Activated CD8-positive, alpha-beta memory T cell treated with anti-CD3 and anti-CD28 coated beads for 24 hours (primary cell): ENCODE measurements at places on chromosomes 3 and 15.

DNA sequence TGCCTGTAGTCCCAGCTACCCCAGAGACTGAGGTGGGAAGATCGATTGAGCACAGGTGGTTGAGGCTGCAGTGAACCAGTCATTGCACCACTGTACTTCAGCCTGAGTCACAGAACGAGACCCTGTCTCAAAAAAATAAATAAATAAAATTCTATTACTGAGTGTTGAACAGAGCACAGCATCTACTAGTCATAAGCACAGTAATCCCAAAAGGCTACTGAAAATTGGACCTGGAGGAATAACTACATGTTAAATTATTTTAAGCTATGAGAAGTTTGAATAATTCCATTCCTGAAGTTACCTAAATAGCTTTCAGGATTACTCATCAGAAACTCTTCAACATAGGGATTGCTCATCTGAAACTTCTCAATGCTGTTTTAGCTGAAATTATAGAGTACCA, 43.4 kb downstream of the ARMC8 start:
- DNase-seq: no peak

DNA sequence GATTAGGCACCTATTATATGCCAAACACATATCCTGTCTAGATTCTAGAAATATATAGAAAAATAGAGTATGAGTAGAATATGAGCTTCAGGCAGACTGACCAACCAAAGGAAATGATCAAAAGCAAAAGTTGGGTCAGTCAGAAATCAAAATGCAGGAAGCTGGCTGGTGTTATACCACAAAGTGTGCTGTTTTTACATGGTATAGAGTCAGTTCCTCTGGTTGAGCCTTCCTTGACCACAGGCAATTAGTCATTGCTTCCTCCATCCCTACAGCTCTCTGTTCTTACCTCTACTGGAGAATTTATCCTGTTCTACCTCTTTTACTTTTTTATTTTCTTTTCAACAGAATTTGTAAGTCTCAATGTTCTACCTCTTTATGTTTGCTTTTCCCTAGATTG, 149.8 kb downstream of the TMCO5A start:
- DNase-seq: no peak

- DNase-seq: no peak
Measured at GRCh38 chr3:100653604-100654294, 44.3 kb downstream of the ADGRG7 start.

- DNase-seq: no peak
Measured at GRCh38 chr15:65336493-65337435, 32.3 kb downstream of the RNU5B-1 start.

DNA sequence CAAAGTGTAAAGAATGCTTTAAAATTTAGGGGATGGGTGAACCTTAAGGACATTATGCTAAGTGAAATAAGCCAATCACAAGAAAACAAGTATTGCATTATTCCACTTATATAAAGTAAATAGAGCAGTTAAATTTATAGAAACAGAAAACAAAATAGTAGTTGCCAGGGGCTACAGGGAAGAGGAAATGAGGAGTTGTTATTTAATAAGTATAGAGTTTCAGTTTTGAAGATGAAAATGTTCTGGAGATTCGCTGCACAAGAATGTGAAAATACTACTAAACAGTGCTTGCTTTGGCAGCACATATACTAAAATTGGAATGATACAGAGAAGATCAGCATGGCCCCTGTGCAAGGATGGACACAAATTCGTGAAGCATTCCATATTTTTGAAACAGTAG, 32.0 kb downstream of the DNAH12 start:
- no peak for DNase-seq

DNA sequence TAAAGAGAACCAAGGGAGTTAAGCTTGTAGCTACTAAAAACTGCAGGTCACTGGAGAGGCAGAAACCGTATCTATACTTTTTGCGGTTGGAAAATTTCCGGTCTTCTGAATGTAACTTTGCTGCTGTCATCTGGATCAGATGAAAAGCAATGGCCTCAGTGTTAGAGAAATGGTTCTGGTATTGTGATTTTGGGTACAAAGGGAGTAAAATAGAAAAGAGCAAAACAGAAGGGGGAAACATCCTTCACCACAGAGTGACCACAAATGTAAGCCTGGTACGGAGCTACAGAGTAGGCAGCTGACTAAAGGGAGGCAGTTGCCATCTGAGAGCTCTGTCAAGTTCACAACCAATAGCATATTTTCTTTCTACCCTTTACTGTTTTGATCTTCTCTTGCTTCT, 5.6 kb downstream of the CD96 start:
- DNase-seq: no peak

- DNase-seq: no peak
Measured at GRCh38 chr15:79053894-79054293, 36.7 kb downstream of the RASGRF1 start.

GRCh38 chr3:36843065-36844051, 79.0 kb upstream of the DCLK3 start:
- DNase-seq: peak; percentile 74

DNA sequence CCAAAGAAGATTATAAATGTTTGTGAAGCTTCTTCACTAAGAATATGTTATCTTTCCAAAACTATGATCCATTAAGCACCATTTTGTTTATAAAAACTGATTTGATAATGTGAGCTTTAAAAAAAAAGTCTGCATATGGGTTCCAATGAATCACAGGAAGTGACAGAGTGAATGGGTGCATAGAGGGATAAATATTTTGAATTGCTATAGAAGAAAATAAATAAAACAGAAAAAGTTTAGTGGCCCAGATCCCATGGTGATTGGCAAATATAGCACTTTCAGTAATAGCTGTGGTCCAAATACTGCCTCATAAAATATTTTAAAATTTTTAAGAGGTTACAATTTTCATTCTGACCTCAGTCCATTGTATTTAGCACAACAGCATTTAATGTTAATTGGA, 19.2 kb downstream of the CPA3 start:
- DNase-seq: no peak

DNA sequence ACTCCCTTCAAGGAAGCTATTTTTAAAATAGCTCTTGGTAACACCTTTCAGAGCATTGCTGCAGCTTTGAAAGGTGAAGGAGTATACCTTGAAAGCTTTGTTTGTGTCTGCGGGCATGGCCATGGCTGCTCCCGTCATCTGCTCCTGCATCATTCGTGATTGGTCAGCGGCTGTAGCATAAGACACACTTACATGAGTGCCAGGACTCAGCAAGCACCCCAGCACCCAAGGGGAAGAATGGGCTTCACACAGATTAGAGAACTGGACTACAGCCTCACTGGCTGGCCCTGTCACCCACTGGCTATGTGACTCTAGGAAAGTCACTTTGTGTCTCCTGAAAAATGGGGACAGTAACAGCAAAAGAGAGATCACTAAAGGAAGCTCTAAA, 17.0 kb downstream of the EMC3 start:
- no peak for DNase-seq

DNA sequence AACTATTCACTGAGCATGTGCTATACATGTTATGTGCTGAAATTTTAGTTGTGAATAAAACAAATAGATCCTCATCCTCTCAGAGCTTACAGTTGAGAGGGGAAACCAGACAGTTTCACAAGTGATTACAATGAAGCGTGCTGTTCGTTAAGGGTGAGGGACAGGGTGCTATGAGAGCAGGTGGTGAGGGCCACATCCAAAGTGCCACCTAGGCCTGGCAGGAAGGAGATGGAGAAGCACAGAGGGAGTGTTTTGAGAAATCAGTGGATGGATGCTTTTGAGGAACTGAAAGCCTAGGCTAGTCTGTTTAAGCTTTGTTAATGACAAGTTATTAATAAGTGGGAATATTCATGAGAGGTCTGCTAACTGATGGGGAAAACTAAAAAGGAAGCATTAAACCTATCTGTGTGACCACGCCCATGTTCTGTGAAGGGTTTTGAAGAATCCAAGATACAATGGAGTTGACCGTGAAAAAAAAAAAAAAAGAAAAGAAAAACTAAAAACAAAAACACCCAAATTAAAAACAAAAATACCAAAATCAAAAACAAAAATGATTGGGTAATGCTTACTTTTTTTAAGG, 7.3 kb downstream of the MCTP2 start:
- DNase-seq: no peak

- DNase-seq: no peak
Measured at GRCh38 chr3:109685084-109686079, 348.0 kb upstream of the DPPA4 start.

- DNase-seq: no peak
Measured at GRCh38 chr3:15525790-15526189, 4.3 kb upstream of the COLQ start.

GRCh38 chr15:70539409-70539808, 223.9 kb downstream of the UACA start:
- peak; percentile 30 for DNase-seq

GRCh38 chr3:72437661-72438406, 410.4 kb downstream of the SHQ1 start:
- no peak for DNase-seq

DNA sequence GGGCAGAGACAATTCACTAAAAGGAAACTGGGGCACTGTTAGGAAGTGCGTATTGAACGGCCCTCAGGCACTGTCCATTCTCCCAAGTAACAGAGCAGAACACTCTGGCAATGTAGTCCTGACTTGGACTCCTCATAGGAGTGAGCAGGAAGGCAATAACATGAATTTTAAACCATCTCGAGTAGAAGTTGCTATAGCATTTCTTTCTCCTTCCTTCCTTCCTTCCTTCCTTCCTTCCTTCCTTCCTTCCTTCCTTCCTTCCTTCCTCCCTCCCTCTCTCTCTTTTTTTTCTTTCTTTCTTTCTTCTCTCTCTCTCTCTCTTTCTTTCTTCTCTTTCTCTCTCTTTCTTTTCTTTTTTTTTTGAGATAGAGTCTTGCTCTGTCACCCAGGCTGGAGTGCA, 46.4 kb upstream of the TRA2B start:
- no peak for DNase-seq

DNA sequence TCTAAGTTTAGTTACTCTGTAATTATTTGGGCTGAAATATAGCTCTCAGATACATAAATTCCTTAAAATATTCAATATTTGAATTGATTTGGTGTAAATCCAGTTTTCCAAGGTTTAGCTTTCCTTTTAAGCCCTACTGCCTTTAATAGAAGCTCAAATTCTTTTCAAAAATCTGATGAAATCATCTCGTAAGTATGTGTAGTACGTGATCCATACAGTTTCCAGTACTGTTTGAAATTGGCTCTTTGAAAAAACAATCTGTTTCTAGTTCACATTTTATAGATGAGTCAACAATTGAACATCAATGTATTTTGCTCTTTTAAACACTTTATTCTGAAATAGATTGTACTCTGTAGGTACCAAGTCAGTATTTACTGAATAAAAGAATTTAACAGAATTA, 84.2 kb downstream of the LRRC49 start:
- DNase-seq: no peak
